ENCODE measurements at places on chromosomes 3 and 15.

DNA sequence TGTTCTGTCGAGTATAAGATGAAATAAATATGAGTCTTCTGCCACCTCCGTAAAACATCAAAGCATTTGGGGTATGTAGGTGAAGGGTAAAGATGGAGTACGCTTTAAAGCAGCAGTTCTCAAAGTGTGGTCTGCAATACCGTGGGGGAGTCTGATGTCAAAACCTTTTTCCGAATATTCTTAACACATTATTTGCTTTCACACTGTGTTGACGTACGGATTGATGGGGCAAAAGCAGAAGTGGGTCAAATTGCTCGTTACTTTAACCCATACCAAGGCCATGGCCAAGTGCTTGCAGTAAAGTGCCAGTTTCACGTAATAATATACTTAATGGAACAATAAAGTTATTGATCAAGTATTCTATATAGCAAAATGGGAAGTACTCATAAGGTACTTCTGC is 36.3 kb downstream of the PAK2 start:
- no peak for DNase-seq

DNA sequence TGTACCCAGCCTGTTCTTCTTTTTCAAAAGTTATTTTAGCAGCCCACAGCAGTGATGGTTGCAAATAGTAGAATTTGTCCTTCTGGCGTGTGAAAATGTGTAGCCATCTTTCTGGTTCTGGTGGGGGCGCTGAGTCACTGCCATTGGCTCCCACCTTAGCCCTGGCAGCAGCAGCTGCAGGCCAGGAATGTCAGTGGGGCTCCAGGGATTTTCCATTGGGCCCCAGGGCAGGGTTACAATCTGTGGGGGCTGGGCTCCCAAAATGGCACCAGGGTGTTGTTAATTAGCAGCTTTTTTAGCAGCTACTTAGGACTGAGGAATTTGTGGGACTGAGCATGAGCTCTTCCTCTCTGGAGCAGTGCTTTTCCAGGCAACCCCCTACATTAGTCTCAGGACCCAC is 38.9 kb downstream of the TOPAZ1 start:
- DNase-seq: no peak

DNA sequence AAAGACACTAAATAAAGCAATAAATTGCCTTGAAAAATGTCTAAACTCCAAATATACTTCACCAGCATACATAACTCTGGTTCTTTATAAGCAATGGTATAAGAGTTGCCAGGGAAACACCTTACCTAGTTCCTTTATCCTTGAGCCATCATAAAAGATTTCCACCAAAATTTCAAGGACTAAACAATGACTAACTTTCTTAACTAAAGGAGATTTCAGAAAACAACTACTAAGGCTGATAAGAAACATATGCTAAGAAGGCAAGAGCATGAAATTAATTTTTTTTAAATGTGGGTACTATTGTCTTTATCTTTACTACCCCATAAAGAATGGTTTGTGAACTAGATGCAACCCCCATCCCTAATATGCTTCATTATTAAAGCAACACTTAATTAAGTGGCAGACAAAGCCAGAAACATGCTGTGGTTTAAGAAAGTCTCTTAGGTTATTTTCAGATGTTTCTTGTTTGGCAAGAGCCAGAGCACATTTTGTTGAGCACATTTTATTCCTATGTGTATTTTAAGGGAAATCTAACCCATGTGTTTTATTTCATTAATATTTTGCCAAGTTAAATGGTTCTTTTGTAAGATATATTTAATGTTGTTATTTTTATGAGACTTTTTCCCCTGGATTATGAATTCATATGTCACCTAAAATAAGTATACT is 17.4 kb upstream of the VEPH1 start:
- no peak for DNase-seq

- DNase-seq: no peak
Measured at GRCh38 chr3:136249091-136249490, 1.0 kb upstream of the PCCB start.

- DNase-seq: no peak
Measured at GRCh38 chr3:44962621-44963393, 13.2 kb downstream of the ZDHHC3 start.

DNA sequence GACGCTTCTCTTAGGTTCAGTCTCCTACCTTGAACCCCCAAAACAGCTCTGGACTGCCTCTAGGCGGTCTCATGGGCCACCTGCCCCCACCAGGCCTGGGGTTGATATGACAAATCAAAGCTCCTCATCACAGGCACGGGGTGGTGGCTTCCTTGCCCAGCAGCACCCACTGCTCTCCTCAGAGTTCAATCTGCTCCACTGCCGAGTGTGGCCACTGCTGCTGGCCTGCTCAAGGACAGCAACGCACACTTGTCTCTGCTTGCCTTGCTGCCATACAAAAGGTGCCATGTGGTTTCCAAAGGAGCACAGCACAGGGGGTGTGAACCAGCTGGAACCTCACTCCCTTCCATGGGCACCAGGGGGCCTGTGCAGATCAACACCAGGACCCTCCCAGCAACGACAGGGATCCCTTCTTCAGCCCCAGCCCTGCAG is 10.2 kb downstream of the KBTBD13 start:
- no peak for DNase-seq

- no peak for DNase-seq
Measured at GRCh38 chr15:41462084-41462795, 31.4 kb upstream of the ITPKA start.

DNA sequence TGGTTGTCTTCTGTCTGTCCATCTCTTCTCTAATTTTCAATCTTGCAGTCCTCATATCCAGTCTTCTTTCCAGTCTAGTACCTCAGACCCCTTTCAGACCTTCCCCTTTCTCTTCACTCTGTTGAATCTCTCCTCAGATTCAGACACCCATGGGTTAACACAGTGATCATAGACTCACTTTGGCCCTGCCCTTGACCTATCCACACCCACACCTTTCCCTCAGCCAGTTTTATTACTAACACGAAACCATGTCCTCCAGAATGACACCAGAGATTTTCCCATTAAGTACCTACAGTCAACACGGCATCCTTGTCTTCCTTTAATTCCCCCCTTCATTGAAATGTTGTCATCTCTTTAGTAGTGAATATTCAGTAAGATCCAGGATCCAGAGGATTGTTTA is 74.5 kb upstream of the UBE2E2 start:
- DNase-seq: no peak

GRCh38 chr3:106058475-106058874 is 189.7 kb upstream of the CBLB start:
- DNase-seq: no peak

DNA sequence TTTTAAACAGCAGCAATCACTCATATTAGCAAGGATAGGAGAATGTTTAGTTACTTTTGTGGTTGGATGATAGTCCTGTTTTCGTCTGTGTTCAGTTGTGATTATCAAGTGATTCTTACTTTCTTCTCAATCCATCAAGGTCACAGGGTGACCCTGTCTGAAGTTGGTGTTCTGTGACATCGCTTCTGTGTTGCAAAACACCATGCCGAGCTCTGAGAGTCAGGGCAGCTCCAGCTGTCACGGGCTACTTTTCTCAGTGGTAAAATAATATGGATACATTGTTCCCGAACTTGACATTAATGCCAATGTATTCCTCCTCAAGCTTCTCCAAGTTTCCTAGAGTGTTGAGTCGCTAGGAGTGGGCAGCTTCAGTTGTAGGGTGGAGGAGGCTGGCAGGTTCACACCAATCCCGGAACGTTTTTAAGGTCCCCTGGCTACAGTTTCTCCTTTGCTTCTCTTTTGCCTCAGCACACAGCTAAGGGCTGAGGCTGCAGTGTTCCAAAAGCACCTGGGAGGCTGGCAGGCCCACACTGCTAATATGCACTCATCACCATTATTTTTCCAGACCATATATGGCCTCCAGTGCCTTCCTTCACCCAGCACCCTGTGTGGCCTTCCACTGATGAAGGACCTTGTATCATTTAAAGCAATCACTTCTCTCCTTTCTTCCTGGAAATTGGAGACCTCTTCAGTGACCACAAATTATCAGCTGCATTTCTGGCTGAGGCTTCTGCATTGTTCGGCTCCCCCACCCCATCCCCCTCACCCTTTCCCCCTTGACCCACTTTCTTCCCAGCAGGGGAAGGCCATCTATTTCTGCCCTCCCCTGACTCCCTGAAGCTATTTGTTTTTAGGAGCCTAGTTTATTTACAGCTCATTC is 25.8 kb downstream of the COLQ start:
- no peak for DNase-seq

GRCh38 chr3:46946856-46947545 is 29.5 kb downstream of the CCDC12 start:
- DNase-seq: no peak

DNA sequence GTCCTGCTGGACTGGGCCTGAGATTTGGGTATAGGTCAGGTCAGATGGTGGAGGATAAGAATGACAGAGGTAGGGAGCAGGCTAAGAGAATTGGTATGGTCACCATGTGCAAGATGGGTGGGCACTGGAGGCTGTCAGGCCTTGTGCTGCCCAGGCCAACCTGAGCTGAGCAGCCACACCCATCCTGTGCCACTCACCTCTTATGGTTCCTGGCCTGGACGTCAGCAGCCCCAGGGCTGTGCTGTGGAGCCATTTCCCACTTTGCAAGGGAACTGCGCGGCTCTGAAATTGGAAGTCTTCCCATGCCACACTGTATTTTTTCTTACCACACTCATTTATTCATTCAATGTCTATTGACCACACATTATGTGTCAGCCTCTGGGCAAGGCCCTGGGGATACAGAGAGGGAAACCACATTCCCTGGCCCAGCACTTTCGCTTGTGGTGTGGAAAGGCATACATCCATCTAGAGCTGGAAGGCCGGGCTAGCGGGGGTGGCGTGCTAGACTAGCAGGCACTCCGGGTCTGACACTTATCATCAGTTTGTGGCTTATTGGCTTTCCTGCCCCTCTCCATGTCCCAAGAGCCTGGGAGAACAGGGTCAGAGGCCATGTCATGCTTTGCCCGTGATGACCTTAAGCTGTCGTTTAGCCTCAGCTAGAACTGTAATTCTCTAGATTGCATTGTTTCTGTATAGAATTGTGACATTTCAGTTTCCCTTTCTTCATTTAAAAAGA is 51.1 kb upstream of the POLG start:
- DNase-seq: no peak

DNA sequence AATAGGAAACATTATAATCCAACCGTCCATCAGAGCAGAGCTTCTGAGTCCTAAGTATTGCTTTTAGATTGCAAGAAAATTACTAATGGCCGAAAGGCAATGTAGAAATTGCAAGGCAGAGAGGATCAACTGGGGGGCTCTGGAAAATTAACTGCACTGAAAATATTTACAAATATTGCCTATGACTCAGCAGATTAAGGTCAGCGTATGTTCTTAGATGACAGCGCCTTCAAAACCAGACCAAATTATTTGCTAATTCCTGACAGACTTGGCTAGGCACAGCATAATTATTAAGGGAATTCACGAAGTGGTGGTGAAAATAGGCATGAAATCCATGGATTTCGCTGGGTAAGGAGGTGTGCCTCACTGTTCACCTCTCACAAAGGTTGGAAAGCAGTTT is 947.7 kb downstream of the TUSC7 start:
- DNase-seq: no peak

All from GM06990 (cell line).